ENCODE measurements at places on chromosomes 16 and 17.
A peak's percentile ranks its signal among the peaks of the same experiment; 100 is the strongest.

GRCh38 chr17:1916316-1916715, 86.5 kb downstream of the RPA1 start:
- DNase-seq: no peak

DNA sequence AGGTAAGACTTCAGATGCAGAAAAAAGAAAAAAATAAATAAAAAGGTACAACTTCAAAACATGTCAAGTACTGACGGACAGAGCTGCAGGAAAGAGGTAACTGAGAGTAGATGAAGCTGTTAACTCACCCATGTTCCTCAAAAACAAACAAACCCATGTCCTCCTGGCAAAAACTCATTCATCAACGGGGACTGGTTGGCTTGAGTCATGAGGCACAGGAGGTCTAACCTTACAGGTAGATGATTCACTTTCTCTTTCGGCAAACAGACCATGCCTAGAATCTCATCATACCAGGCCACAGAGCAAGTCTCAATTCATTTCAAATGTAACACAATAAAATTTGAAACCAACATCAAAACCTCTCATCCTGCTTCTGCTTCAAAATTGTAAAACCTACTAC, 12.3 kb upstream of the FASN start:
- peak; percentile 37 for DNase-seq

- no peak for DNase-seq
Measured at GRCh38 chr16:75921281-75921680, 195.0 kb upstream of the CPHXL start.

DNA sequence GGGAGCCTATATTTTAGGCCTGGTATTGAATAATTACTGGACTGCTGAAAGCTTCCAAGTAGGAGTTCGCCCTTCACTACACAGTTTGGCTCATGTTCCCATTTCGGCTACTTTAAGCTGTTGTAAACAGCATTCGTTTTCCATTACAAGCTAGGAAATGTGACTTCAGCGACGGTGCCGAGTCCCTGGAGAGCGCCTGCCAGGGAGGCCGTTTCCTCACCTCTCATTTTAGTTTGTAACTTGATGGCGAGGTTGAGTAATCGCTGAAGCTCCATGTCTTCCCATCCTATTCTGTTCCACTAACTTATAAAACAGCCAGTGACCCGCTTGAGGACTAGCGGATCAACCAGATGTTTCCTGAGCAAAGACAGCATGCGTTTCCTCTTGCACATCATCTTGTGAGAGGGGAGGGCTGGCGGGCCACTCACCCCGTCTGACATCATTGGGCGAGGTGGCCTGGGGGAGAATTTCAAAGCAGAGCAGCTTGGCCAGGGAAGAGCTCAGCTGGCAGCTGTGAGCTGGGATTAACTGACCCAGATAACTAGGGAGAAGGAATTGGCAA, 32.9 kb downstream of the PCTP start:
- no peak for DNase-seq

DNA sequence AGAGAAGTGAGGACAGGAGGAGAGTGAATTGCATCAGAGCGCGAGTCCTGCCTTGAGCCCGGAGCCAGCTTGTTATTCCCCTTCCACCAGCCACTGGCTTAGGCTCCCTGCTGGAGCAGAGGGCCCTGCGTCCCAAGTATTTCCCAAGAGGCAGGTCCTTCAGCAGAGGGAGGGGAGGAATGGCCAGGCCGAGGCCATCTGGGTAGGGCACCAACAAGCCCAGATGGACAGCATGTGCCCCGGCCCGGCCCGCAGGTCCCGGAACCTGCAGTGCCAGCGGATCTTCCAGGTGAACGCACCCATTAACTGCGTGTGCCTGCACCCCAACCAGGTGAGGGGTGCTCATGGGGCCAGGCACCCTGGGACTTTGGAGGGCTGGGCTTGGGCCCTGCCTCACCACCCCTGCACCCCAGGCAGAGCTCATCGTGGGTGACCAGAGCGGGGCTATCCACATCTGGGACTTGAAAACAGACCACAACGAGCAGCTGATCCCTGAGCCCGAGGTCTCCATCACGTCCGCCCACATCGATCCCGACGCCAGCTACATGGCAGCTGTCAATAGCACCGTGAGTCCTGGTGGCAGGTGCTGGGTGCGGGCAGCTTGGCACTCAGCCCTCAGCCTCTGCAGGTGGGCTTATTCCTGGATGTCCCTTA, 1.7 kb downstream of the MLST8 start:
- no peak for DNase-seq

GRCh38 chr16:75793641-75794040, 67.4 kb upstream of the CPHXL start:
- DNase-seq: no peak

GRCh38 chr17:13593757-13594156, 8.0 kb downstream of the HS3ST3A1 start:
- DNase-seq: peak; percentile 76

GRCh38 chr17:63314761-63315160, 131.3 kb downstream of the CYB561 start:
- DNase-seq: no peak

DNA sequence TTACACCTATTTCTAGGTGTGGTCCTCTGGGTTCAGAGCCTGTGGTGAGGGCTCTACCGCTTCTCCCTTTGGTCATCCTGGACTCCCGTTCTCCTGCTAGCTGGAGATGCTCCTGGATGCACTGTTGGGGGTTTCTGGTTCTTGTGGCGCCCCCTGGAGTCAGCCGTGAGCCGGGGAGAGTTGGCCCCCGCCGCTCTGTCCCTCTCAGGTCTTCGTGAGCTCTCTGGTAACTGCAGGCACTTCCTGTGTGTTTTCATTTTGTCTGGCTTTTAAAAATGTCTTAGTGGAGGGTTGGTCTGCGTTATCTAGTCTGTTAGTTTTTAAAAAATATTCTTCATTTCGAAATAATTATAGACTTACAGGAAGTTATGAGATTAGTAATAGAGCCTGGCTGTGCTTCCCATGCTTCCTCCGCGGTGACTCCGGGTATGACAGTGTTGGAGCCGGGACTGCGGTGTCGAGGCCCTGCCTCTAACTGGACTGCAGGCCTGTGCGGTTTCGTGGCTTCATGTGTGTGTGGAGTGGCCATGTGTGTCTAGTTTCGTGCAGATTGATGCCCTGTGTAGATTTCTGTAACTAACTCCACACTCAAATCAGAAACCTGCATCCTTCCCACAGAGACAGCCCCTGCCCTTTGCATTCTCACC, 78.0 kb upstream of the ZNF750 start:
- DNase-seq: peak; percentile 17

GRCh38 chr17:72717276-72717675, 375.2 kb downstream of the SLC39A11 start:
- no peak for DNase-seq

- DNase-seq: peak; percentile 49
Measured at GRCh38 chr16:48535831-48536613, 74.0 kb downstream of the N4BP1 start.

DNA sequence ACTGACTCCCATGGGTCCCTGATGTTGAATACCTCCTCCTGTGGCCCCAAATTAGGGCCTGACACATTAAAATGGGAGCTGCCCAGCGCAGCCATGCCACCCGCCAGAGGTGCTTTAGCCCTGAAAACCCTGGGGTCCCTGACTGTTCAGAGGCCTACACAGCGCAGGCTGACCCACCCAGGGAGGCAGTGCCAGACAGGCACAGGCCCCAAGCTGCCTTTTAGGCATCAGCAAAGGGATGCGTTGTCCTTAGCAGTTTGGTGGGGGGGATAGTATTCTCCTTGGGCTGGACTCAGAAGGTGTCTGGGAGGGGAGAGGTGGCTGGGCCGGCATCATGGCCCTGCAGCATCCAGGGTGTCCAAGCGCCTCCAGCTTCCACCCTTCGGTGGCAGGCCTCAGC, 1.4 kb downstream of the RAPGEFL1 start:
- DNase-seq: no peak

DNA sequence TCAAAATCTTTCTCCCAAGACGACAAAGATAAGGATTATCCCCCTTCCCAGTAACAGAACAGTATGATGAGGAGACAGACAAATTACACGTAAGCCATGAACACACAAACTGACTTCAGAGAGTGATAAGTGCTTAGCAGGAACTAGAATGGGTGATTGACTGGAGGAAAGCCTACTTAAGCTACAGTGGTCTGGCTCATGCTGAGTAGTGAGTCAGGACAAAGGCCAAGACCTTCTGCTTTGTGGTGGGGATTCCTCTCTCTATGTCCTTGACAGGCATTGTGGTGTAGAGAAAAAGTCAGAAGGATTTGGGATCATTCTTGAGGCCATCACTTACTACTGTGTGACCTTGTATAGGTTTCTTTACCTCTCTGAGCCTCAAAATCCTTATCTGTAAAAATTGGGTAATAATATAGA, 381.9 kb upstream of the CCL2 start:
- DNase-seq: peak; percentile 87

GRCh38 chr17:30113213-30113612, 3.4 kb upstream of the NSRP1 start:
- peak; percentile 69 for DNase-seq

DNA sequence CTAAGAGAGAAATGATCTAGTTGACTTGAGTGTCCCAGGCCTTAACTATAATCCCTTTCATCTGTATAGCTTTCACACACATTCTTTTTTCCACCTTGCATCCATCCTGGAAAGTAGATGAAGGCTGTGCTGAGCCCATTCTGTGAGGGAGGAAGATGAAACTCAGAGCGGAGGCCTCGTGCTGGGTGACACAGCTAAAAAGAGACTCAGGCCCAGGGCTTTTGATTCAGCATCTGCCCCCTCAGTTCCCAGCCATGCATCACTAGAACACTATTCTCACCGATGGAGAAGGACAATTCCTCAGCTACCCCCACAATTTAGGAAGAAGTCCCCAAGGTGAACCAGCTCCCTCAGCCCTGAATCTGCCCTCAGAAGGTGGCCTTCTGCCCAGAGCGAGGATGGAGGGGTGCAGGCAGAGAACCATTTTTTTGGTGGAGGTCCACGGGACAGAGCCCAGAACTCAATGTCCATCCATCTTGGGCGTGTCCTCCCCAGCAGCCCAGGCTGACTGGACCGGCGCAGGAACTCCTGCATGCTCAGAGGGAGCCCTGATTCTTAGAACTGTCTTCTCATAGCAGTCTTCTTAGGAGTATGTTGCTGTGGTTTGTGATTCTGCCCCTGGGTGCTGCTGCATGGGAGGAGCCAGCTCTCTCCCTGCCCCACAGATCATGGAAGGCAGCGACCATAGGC, 5.8 kb upstream of the MYCBPAP start:
- no peak for DNase-seq

- no peak for DNase-seq
Measured at GRCh38 chr17:48634493-48635208, 8.5 kb upstream of the HOXB9 start.

DNA sequence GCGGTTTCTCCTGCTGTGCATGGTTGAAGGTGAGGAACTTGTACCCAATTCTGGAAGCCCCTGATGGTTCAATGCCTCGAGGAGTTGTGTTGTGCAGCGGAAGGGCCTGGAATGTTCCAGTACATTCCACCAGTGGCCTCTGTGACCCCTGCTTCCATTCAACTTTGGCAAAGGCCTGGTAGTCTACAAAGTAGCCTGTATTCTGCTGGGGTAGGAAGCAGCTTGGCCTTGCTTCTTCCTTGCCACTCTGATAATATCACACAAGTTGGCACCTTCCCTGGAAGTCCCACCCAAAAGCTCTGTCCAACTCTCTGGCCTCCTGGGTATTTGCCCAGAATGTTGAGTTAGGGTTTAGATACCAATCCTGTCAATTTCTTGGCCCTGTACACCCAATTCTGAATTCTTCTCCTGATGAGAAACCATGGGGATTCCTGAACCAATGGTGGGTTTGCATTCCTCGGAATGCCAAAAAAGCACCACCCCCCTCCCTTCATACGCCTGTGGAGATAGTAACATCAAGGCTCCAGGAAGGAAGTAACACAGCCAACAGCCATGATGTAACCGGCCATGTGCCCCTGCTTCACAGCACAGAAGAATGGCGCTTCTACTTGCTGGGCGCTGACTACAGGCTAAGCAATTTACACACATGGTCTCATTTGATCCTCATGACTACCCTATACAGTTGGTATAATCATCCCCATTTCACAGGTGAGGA, 11.8 kb upstream of the FAM117A start:
- no peak for DNase-seq

- peak; percentile 73 for DNase-seq
Measured at GRCh38 chr17:5832886-5833285, 237.3 kb upstream of the WSCD1 start.

DNA sequence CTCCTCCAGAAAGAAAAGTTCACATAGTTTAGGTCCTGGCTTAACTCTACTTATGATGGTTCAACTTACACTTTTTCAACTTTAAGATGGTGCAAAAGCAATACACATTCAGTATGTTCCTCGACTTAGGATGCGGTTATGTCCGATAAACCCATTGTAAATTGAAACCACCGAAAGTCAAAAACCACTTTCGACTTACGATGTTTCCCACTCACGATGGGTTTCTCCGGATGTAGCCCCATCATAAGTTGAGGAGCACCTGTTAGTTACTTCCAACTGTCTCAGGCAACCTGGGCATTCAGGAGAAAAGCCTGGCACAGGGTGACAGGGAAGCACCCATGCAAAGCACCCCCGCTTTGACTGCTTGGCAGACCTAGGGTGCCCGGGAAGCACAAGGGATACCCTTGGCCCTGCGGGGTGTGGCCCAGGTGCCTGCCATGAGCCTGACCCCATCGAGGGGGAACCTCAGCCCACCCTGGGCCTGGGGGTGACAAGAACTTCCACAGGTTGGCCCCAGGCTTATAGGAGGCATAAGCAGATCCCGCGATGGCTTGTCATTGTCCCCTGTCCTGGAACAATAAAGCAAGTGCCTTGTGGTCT, 14.0 kb downstream of the UNC119 start:
- no peak for DNase-seq

DNA sequence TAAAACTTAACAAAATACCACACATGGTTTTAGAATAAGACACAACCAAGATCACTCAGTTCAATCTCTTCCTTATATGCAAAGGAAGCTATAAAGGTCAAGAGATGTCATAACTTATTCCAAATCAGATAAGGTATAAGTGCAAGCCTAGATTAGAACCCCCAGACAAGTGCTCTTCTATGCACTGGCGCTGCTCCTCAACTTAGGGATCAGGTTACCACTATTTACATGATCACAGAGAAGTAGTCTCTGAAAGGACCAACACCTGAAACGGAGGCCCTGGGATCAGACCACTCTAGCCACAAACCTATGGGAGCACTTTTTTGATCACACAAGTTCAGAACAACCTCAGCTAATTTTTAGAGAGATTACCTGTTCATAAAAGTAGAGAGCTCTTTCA, 16.6 kb downstream of the COPS3 start:
- DNase-seq: no peak

All from A172 (cell line).